ENCODE measurements at places on chromosomes 2 and 18. TPM values are rescaled to one million over a fixed set of nuclear protein-coding genes. Genes with fewer than 3 reads are reported as not detected.

MCM6 gene
- total RNA-seq: 6.9 TPM

AGXT gene
- total RNA-seq: not detected

NETO1 gene
- not detected for total RNA-seq

COMMD1 gene
- total RNA-seq: 50.2 TPM

TOGARAM2 gene
- not detected for total RNA-seq

CNTNAP5 gene
- total RNA-seq: under 0.01 TPM

MOCOS gene
- 69.7 TPM for total RNA-seq

PROKR1 gene
- not detected for total RNA-seq

NAT8 gene
- not detected for total RNA-seq

SETBP1 gene
- 2.4 TPM for total RNA-seq

PDCD1 gene
- not detected for total RNA-seq

ERICH2 gene
- total RNA-seq: not detected

ZAP70 gene
- 0.15 TPM for total RNA-seq

GNAL gene
- 69.3 TPM for total RNA-seq

STK39 gene
- 14.5 TPM for total RNA-seq

ANO7 gene
- total RNA-seq: 0.46 TPM

DSC3 gene
- total RNA-seq: not detected

SCYGR4 gene
- total RNA-seq: not detected

MLPH gene
- 196 TPM for total RNA-seq

PLGLB2 gene
- 1.9 TPM for total RNA-seq

TPGS2 gene
- 127 TPM for total RNA-seq

GRB14 gene
- under 0.01 TPM for total RNA-seq

HS1BP3 gene
- 65.8 TPM for total RNA-seq

RNMT gene
- 38.9 TPM for total RNA-seq

LOXHD1 gene
- total RNA-seq: not detected

APCDD1 gene
- 3.6 TPM for total RNA-seq

GAD1 gene
- 0.46 TPM for total RNA-seq

TM4SF20 gene
- total RNA-seq: not detected

RBM45 gene
- total RNA-seq: 21.8 TPM

ACMSD gene
- not detected for total RNA-seq

ICA1L gene
- 2.0 TPM for total RNA-seq

LRRC30 gene
- total RNA-seq: not detected

RTP5 gene
- not detected for total RNA-seq

Data from melanocyte of skin (primary cell).